EL (cell line): ENCODE measurements at places on chromosomes 1 and 21.

DNA sequence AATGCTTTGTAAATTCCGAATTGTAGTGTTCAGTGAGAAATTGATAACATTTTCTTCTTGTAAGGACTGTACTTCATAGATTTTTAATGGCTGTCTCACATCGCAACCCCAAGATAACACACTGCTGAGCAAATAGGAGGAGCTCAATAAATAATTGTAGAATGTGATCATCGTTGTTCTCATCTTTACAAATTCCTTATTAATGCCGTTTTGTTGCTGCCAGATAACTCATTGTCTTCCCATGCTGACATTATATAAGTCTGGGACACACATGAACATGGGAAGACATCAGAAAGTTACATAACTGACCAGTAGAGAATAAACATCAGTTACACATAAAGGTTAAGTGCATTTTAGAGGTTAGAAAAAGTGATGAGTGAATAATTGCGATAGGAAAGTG is 46.4 kb upstream of the TSPAN2 start:
- peak; percentile 88 for DNase-seq

DNA sequence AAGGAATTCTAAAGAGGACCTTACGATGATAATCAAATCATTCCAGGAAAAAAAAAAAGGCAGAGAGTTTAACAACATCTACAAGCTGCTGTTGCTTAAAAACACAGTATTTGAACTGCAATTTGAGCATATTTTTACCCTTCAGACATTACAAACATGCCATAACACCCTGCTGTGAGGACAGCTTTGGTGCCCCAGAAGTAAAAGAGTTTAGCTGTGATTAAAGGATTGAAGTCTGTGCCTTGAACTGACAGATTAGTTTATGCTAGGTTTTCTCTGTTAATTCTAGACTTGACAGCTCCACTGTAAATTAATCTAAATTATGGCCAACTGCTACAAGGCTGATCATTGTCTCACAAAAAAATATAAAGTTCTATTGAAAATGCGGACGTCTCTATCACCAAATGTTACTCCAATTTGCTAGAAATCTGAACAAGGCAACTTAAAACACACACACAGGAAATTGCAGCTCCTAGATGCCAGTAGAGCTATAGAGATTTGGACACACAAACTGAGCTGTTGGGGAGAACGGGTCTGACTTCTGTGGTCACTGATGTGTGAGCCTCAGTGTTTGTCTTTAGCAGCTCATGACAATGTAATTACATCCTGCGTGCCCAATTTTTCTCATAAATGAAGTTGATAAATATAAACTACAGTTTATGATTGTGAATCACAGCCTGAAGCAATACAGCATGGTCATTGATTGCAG is 217.9 kb downstream of the NTNG1 start:
- DNase-seq: no peak

GRCh38 chr1:59892841-59893811 is 33.4 kb downstream of the CYP2J2 start:
- DNase-seq: no peak

- no peak for DNase-seq
Measured at GRCh38 chr1:150997949-150998348, 8.8 kb downstream of the MINDY1 start.

GRCh38 chr1:151562661-151563060 is 22.6 kb downstream of the TUFT1 start:
- no peak for DNase-seq

DNA sequence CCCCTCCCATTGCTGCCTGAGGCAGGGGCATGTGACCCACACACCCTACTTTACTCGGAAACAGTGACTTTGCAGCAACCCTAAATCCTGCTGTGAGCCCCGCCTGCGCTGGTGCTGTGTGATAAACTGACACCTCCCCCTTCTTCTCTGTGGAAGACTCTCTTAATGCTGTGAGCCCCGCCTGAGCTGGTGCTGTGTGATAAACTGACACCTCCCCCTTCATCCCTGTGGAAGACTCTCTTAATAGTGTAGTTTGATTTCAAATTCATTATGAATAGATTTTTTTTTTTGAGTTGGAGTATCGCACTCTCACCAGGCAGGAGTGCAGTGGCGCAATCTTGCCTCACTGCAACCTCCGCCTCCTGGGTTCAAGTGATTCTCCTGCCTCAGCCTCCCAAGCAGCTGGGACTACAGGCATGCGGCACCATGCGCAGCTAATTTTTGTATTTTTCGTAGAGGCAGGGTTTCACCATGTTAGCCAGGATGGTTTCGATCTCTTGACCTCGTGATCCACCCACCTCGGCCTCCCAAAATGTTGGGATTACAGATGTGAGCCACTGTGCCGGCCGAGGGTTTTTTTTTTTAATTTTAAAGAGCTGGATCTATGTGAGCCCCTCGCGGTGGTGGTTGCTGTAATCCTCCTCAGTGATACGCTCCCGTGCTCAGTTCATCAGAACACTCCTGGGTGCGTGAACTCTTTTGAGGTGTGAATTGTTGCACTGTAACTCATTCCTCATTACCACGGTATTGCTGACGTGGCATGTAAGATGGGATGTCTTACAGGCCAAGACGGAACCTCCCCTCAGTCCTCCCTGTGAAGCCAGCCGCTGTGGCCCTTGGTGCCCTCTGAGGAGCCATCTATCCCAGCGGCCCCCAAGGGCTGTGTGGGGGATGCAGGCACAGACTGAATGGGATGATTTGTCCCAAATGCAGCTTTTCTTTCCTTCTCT is 60.3 kb downstream of the GALNT2 start:
- DNase-seq: no peak

DNA sequence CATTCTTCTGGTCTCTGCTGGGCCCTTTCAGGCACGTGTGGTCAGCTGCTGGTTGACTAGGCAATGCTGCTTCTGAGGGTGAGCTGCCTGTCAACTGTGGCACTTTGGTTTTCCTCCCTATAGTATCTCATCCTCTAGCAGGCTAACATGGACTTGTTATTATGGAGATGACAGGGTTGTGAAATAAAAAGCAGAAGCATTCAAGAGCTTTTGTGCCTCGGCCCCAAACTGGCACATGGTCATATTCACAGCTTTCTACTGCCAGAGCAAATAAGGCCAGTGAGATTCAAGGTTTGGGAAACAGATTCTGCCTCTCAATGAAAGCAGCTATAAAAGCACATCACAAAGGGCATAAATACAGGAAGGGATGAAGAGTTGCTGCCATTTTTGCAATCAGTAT is 1.6 kb upstream of the ZNF124 start:
- no peak for DNase-seq

GRCh38 chr1:108878678-108879077 is 1.9 kb downstream of the GPSM2 start:
- DNase-seq: no peak

DNA sequence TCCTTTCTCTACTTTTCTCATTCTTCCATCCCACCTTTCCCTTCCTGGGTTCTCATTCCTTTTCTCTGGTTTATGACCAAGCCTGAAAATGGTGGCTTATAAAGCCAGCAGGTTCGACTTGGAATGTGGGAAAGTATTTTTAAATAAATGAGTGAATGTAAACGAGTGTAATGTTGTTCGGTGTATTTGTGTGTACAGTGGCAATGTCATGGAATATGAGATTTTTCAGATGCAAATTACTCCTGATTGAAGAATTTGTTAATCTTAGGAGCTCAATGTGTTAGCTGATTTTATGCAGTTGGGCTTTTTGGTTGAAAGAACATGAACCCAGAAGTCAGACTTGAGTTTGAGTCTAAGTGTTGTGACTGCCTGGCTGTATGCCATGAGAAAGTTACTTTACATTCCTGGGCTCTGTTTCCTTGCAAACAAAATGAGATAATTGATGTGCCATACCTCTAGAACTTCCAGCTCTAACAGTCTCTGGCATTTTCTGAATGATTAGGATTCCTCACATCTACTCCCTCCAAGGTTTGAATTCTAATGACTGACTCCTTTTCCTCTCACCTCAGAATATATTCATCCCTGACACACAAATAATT is 6.6 kb downstream of the SGIP1 start:
- peak; percentile 89 for DNase-seq

DNA sequence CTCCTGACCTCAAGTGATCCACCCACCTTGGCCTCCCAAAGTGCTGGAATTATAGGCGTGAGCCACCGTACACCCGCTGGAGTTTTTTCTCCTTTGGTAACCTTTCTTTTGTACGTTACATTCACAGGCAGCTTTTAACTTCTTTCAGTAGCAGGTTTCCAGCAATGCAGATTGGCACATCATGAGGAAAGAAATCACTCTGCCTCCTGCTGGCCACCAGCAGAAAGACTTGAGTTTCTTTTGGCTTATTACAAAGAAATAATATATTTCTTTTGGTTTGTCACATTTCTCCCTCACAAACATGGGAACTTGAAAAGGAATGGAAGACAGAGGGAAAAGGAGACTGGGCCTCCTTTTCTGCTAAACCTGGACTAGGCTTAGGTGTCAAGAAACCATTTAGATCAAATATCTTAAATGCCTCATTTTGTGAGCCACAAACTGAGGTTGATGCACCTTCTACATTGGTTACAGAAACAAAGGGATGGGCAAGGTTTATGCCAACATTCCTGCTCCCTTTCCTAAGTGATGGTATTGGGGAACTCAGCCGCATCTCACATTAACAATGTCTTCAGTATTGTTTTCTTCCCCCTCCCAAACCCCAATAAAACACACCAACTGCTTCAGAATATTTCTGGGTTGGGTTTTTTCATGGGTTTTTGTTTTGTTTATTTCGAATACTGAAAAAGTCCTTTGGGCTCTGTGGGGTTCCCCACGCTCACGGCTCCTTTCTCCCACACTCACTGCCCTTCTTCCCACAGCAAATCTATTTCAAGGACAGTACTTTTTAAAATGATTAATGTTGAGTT is 7.7 kb downstream of the ENSA start:
- DNase-seq: peak; percentile 48

DNA sequence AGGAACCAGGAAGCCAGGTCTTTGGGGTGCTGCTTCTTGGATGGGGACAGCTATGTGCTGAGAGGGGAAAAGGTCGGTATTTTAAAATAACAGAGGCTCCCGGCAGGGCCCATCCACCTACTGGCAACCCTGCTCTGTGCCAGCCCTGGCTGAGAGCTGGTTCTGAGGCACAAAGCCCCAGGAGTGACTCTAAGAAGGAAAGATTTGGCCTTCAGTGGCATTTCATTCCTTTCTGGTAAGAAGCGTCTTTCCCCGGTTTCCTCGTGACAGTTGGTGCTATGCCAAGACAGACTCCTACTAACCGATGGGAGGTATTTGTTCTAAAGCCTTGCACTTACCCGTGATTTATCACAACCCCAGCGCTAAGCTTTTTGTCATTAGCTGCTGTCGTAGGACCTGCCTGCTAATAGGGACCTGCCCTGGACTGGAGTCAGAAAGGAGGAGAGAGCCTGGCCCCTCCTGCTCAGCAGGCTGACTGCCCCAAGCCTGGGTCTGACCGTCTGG is 123.1 kb upstream of the ADAR start:
- peak; percentile 36 for DNase-seq

DNA sequence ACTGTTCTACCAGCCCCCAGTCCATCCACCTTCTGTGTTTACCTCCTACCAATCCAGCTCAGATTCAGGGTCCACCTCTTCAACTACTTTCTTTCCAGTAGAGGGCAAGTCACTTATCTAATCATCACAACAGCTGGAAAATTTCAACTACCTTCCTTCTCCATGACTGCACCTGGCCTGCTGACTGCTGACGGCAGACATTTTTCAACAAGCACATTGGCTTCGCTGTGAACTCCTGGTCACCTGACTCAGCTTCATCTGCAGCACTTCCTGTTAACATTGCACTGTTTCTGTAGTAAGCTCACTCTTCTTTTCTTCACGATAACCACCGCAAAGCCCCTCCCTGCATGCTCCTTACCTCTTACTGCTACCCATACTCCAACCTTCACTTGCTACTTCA is 405.7 kb downstream of the NTNG1 start:
- DNase-seq: no peak

- DNase-seq: peak; percentile 62
Measured at GRCh38 chr1:65235867-65236805, 73.2 kb upstream of the DNAJC6 start.

- DNase-seq: no peak
Measured at GRCh38 chr1:61109158-61109557, 26.8 kb downstream of the NFIA start.
